ENCODE measurements at places on chromosomes 3 and 15.

GRCh38 chr15:92009162-92009561 lies 155.7 kb downstream of the SLCO3A1 start:
- no peak for DNase-seq

DNA sequence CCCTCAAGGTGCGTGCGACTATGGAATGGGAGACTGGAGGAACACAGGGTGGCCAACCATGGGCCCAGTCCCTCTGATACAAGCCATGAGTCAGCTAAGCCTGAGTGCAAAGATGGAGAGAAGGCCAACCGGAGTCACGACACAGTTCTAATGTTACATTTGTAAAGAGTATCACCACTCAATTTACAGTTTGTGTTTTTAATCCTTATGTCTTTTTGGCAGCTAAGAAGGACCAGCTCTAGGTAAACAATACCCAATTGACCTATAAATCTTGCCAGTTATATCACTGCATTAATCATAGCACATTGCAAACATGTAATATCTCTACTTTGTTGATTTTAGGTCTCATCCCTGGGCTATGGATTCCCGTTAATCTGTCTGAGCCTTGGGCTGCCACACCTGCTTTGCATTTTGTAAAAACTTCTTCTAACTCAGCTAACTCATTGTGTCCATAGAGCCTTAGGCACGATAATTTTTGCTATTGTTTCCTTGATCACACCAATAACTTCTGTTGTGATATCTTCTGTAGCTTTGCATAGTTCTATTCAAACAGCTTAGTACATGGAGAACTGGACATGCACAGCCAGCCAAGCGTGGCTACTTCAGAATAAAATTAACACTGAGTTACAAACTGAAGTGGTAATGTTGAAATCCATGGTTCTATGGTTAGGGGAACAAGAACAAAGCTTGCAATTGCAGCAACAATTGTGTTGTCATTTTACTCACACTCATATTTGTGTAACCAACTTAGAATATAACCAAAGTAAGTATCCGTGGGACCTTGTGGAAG lies 50.3 kb downstream of the LSM3 start:
- DNase-seq: no peak

GRCh38 chr15:48845123-48845522 lies 32.8 kb upstream of the EID1 start:
- DNase-seq: no peak

- no peak for DNase-seq
Observed at GRCh38 chr3:23800731-23801130, 5.0 kb upstream of the UBE2E1 start.

DNA sequence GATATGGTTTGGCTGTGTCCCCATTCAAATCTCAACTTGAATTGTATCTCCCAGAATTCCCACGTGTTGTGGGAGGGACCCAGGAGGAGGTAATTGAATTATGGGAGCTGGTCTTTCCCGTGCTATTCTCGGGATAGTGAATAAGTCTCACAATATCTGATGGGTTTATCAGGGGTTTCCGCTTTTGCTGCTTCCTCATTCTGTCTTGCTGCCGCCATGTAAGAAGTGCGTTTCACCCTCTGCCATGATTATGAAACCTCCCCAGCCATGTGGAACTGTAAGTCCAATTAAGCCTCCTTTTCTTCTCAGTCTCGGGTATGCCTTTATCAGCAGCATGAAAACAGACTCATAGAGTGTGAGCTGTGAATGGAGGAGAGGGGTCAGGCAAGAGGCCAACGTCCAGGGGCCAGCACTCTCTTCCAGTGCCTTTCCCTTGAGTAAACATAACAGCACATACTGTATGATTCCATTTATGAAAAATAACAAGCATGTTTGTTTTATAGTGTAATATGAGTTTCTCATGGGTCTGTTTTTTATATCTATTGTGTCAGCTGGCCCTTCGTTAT lies 16.3 kb upstream of the LCTL start:
- no peak for DNase-seq

GRCh38 chr15:101810456-101810855 lies 1.5 kb upstream of the OR4F15 start:
- DNase-seq: no peak

Measured in tongue (tissue), 3 donors.